GM13977 (cell line): ENCODE measurements at places on chromosomes 6 and 20.

DNA sequence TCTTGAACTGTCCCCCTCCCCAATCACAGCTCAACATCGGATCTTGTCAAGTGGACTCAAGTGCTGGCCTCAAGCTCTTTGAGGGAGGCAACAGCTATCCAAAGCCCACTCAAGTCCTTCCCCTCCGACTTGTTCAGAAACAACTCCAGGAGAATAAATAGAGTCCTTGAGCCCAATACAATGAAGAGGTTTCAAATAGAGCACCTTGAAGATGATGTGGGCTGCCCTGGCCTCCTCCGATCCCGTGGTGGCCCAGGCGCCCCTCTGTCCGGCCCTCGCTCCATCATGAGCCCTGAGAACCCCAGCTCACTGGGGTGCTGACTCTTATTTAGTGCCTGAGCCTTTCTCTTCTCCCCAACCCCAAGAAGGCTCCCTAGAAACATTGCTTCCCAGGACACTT is 164.3 kb upstream of the PMEPA1 start:
- no peak for DNase-seq

DNA sequence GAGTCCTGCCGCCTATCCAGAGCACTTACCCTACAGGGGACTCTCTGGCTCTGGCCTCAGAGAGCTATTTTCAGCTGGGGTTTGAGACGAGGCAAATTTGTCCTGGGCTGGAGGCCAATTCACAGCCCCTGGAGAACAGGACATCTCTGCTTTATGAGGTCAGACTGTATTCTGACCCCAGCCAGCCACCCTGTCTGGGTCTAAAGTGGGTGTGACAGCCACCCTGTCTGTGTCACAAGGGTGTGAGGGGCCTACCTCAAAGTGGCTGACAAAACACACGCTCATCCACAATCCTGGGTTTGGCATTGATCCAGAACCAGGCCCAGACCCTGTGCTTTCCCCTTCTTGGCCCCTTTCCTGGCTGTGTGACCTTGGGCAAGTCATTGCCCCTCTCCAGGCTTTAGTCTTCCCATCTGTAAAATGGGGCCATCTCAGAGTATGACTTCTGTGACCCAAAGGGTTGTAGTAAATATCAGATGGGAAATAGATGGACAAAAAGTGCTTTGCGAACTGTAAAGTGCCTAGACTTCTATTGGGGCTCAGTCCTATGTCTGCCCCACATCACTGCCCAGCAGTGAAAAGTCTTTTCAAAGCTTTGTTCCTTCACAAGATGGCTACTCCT is 44.1 kb upstream of the TGM2 start:
- DNase-seq: no peak

GRCh38 chr6:105806486-105806920 is 279.6 kb upstream of the PRDM1 start:
- DNase-seq: no peak

- DNase-seq: no peak
Measured at GRCh38 chr20:25586877-25587276, 1.5 kb upstream of the NINL start.

- no peak for DNase-seq
Measured at GRCh38 chr6:87772597-87773530, 70.8 kb upstream of the AKIRIN2 start.
